ENCODE measurements at places on chromosomes 6 and 20.

DNA sequence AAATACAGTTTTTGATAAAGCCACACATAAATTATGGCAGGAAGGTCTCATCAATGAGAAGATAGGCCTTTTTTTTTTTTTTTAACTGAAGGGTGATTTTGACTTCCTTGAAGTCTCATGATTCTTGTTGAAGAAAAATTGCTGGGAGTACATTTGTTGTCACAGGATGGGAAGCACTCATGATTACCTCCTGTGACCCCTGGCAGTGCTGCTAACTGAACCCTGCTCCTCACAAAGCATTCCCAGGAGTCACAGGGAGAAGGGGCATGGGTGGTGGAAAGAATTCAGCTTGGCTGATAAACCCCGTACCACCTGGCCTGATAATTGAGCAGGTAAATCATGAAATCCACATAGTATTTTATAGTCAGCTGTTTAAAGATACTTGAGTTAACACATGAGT is 86.9 kb downstream of the CD109 start:
- H3K27ac ChIP-seq = no peak overlapping the region
- no peak overlapping the region for H3K4me3 ChIP-seq
- DNase-seq = no peak

- no peaks in the 10 kb centered on the region for H3K36me3 ChIP-seq
- no peak overlapping the region for H3K27ac ChIP-seq
- no peaks in the 10 kb centered on the region for H3K4me1 ChIP-seq
- no peak for DNase-seq
- H3K4me3 ChIP-seq = no peak overlapping the region
These were observed 750.4 kb downstream of the QKI start for GRCh38 chr6:164164876-164165275.

DNA sequence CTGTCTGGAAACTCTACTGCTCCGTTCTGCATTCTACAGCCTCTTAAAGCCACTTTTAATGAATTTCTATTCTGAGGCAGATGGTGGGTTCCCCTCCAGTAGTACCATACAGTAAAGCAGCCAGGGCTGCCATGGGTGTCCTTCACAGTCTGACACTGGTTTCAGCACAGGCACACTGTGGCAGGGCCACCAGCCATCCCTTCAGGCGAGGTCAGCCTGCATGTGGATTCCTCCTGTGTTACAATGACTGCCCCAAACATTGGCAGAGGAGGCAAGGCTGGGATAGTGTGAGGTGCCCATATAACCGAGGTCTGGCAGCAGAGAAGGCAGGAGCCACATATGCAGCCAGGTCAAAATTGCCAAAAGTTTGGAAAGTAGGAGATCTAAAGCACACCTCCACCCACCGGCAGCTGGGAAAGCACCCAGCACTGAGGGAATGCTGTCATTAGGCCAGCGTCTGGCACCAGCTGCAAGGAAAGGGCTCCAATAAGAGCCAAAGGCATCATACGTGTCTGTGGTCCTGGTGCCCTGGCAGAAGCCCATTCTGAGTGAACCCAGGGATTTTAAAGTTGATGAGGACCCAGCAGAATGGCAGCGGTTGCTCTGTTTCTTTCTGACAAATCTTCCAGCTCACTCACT is 24.0 kb downstream of the STK35 start:
- H3K27ac ChIP-seq = no peak overlapping the region
- peaks cover 32% of the 10 kb centered on the region for H3K4me1 ChIP-seq
- H3K27me3 ChIP-seq = no peaks in the 10 kb centered on the region
- H3K4me3 ChIP-seq = no peak overlapping the region
- DNase-seq = no peak
- peaks cover 12% of the 10 kb centered on the region for H3K36me3 ChIP-seq

DNA sequence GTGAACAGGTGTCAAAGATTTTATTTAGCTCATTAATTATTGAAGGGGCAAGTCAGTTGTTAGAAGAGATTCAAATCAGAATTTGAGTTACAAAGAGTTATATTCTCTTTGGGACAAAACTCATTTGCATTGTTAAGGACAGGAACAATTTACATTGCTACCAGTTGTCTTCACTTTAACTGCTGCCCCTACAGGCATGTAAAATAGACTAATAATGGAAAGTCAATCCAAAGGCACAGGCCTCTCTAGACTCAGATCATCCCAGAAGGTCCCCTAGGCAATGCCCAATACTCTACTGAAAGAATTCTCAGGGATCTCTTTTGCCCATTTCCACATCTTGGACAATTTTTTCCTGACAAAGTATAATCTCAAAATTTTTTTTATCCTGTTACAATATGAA is 95.7 kb downstream of the SCP2D1 start:
- H3K4me1 ChIP-seq = no peaks in the 10 kb centered on the region
- DNase-seq = no peak
- H3K36me3 ChIP-seq = no peaks in the 10 kb centered on the region

DNA sequence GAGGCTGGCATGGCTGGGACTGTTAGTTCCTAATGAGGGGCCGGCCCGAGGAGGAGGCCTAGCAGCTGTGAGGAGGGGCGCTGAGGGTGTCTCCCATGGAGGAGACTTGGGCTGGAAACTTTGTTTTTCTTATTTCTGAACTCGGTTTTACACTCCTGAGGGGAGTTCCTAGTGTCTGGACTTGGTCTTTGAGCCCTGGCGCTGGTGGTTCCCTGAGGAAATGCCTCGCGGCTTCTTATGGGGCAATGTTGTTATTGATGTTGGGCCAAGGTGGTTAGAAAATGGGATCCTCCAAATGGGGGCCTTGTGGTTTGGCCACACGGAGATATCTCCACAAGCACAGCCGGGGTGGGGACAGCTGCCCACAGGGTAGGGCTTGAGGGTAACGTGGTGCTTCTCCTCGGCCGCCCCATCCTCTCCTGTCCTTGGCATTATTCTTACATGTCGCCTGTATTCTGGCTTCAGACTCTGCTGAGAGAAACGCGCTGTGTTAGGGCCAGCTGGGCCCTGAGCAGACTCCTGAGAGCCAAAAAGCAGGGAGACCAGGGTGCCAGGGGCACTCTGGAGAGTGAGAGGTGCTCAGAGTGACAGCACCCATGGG is 136.9 kb downstream of the FOXO3 start:
- H3K27me3 ChIP-seq = no peaks in the 10 kb centered on the region
- peaks cover 2% of the 10 kb centered on the region for H3K36me3 ChIP-seq
- no peak overlapping the region for H3K27ac ChIP-seq
- no peaks in the 10 kb centered on the region for H3K4me1 ChIP-seq

DNA sequence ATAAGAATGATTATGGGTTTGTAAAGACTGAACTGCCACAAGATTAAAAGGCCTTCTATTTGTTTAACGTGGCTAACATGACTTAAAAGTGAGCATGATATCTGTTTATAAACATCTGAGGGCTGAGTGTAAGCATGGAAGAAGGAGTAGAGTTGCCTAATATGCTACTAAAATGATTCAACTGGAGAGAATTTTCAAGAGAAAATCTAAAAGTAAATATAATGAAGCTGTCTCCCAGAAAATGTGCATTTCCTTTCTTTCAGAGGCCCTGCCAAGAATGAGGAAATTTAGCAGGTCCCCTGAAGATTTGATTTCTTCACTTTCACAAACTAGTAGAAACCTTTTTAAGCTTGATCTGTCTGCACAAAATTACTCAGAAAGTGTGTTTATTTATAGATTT is 4.2 kb upstream of the EYA4 start:
- DNase-seq = no peak
- no peak overlapping the region for H3K27ac ChIP-seq
- H3K4me1 ChIP-seq = peaks cover 3% of the 10 kb centered on the region
- H3K27me3 ChIP-seq = peaks cover 26% of the 10 kb centered on the region
- H3K36me3 ChIP-seq = no peaks in the 10 kb centered on the region
- no peak overlapping the region for H3K4me3 ChIP-seq

- no peak overlapping the region for H3K27ac ChIP-seq
- no peak overlapping the region for H3K4me3 ChIP-seq
- H3K36me3 ChIP-seq = no peaks in the 10 kb centered on the region
- H3K4me1 ChIP-seq = no peaks in the 10 kb centered on the region
These were observed 566.4 kb downstream of the BMP2 start for GRCh38 chr20:7333841-7334240.
